CD4-positive, alpha-beta T cell treated with Interleukin-1 beta for 1 hour (primary cell): ENCODE measurements at places on chromosomes 6 and 20.
A peak's percentile ranks its signal among the peaks of the same experiment; 100 is the strongest.

GRCh38 chr6:109315341-109316110 is 66.7 kb downstream of the CD164 start:
- no peak for DNase-seq

DNA sequence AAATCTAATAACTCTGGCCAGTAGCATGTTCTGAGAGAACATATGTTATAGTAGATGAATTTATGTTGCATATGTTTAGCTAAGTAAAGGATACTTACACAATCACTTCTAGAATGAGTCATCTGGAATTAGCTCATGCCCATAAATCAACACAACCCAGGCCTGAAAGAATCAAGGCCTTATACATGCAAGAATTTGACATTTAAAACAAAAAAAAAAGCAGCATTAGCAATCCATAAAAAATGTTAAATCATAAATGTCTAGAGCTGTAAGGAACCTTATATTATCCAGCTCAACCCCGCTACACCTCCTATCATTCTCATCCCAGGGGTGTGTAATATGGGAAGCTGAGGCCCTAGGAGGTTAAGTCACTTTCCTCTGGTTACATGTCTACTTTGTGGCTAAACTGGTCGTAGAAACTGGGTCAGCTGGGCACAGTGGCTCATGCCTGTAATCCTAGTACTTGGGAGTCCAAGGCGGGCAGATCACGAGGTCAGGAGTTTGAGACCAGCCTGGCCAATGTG is 105.2 kb upstream of the CARMIL1 start:
- peak; percentile 26 for DNase-seq

- peak; percentile 3 for DNase-seq
Observed at GRCh38 chr6:151962246-151962846, 154.9 kb downstream of the ESR1 start.

DNA sequence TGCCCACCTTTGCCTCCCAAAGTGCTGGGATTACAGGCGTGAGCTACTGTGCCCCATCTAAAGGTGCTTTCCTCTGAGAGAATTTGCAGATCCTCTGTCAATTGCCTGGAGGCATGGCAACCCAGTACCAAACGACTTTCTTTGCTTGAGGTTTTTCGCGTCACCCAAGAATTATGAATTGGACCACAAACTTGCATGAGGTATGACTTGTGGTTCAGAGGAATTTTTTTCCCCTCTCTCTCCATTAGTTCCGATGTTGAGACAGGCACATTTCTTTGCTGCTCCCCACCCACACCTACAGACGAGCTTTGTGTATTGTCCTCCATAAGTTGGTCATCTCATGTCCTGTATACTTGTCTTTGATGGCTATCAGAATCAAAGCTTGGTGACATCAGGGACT is 11.8 kb upstream of the SCAF8 start:
- DNase-seq, result no peak

DNA sequence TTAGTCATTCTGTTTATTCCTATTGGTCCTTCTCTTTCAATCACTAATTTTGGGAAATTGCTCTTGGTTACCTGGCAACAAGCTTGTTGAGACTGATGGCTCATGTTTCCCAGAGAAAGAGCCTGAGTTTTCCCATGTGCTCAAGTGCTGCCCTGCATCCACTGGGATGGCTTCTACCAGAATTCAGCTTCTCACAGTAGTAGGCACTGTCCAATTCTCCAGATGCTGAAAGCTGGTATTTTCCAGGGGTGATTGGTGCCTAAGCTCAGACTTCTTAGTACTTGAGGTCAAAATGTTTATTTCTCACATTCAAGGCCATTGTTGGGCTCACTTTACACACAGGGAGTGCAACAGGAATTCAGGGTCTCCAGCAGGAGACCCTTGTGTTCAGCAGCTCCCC is 29.1 kb upstream of the SLC2A12 start:
- no peak for DNase-seq

- no peak for DNase-seq
Observed at GRCh38 chr20:58994390-58995159, 12.5 kb downstream of the CTSZ start.

- no peak for DNase-seq
Observed at GRCh38 chr20:60038400-60039008, 80.3 kb downstream of the CDH26 start.

DNA sequence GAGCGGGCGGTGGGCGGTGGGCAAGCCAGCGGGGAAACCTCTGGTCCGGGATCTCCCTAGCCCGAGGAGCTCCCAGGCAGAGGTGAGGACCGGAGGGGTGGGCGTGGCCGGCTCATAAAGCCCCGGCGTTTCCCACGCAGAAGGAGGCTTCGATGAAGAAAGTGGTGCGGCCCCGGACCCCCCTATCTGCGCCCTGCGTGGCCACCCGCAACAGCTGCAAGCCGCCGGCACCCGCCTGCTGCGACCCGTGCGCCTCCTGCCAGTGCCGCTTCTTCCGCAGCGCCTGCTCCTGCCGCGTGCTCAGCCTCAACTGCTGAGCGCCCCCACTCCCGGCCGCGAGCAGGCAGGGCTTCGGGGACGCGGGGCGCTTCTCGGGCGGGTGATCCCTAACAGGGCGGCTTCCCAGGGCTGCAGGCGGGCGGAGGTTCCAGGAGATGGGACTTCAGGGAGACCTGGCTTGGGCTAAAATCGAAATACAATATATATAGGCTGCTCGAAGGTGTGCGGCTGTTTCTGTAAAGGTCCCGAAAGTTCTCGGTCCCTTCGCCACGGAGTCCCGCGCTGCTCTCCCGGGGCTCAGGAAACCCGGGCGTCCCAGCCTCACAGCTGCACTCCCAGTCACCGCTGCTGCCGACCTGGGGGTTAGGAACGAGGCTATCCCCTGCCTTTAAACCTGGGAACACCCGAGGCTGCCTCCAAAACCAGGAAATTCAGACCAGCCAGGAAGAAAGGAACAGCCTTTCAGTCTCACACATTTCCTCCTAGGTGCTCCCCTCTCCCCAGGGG is 27.8 kb downstream of the ASIP start:
- DNase-seq, result peak; percentile 6

DNA sequence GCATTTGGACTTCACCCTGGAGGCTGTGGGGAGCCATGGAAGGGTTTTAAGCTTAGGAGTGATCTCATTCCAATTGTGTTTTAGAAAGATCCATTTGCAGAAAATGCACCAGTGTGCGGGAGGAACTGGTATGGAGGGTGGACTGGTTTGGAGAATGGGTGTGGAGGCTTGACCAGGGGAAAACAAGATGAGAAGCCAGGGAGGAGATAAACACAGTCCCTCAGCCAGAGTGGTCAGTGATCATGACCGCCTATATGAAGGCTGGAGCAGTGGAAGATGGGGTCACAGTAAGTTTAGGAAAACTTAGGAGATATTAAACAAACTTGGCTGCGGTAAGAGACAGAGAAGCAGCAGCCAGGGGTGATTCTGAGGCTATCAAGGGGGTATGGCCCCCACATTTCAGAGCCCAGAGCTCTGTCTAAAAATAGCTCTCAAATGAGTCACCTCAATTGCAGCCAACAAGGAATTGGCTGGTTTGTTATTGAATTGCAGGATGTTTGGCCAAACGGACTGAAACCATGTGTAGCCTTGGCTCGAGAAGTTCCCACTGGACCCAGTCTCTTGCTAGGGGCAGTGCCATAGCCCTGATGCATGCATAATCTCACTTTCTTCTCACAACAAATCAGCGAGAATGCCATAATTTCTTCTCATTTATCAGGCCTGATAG is 159.9 kb upstream of the TOP1 start:
- DNase-seq, result no peak

DNA sequence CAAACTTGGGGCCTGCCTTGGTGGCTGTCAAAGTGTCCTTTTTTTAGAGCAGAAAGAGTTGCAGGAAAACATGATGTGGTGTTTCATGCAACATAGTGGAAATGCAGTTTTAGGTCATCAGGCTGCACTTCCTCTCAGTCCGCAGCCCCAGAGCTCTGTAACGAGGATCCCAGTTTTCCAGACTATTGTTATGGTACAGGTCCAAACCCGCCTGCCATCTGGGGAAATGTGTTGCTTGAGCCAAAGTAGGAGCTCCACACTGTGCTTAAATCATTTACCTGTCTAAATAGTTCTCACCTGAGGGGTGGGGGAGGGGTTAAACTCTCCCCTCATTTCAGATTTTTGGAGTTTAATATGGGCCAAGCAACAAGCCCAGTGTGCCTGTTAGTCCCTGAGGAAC is 59.8 kb downstream of the GOPC start:
- DNase-seq, result no peak

- DNase-seq, result no peak
Observed at GRCh38 chr6:44649365-44650025, 262.0 kb downstream of the CDC5L start.

DNA sequence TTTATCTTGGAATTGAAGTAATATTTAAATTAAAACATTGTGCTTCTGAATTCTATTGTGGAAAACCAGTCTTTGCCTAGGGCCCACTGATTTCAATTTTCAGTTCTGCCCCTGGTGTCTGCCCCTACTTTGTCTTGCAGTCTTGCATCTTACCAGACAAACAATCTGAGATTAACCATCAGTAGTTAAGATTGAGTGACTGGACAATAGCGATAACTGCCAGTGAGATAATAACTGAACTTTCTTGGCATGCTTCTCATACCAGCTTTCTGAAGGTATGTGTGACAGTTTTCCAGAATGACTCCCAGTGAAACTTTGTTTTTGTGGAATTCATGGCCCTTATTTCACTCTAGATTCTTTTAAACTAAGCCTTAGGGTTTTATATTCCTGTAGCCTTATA is 53.5 kb downstream of the KCNQ5 start:
- no peak for DNase-seq

DNA sequence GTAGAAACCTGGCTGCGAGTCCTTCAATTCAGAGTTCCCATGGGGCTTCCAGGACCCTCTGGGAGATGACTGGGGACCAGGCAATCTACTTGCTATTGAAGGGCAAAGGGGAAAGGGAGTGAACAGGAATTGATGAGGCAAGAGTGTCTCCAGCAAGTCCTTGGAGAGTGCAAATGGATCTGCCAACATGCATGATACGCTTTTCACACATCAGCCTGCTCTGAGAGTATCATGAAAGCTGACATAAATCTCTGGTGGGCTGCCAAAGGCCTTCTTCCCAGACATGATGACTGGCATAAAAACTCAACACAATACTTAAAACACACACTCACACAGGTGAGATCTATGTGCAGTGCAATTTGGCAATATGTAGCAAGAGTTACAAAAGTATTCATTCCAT is 759.1 kb downstream of the PTPRT start:
- no peak for DNase-seq

DNA sequence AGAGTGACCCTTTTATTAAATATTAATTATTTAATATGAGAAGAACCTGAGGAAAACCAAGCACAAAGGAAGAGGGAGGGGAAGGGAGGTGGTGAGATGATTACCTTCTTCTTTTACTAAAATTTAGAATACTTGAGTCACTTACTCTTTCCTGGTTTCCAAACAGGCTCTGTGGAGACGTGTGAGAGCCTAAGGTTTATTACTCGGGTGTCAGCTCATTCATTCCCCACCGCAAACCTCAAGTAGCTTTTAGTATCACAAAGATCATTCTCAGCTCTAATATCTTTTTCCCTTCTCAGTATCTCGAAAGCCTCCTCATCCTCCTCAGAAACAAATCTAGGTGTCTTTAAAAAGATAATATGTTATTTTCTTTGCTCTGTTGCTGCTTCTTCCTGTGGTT is 497.2 kb upstream of the JARID2 start:
- no peak for DNase-seq

GRCh38 chr6:168719901-168720300 is 278.9 kb downstream of the SMOC2 start:
- DNase-seq, result no peak

- DNase-seq, result no peak
Observed at GRCh38 chr20:63139837-63140236, 76.1 kb downstream of the YTHDF1 start.

- peak; percentile 43 for DNase-seq
Observed at GRCh38 chr20:25310268-25310920, 62.5 kb downstream of the PYGB start.
